ENCODE measurements at places on chromosomes 11 and 22.
A peak's percentile ranks its signal among the peaks of the same experiment; 100 is the strongest.

- DNase-seq: no peak
Observed at GRCh38 chr11:47506795-47507562, 46.0 kb downstream of the CELF1 start.

GRCh38 chr11:78192911-78193351, 4.2 kb downstream of the USP35 start:
- no peak for DNase-seq

DNA sequence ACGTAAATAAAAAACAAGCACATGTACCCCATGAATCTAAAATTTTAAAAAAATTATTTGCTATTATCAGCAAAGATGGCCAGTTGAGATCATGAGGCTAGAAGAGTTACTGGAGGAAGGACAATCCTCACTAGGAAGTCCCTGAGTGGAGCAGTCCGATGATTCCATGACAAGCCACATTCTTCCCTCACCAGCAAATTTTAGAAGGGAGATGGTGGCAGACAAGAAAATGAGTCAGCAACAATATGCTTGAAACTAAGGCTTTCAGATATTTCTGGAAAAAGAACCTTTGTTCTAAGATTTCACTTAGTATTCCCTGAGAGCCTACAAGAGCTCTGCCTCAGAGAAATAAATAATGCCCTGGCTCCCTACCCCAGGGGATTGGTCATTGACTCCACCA, 34.9 kb downstream of the P4HA3 start:
- no peak for DNase-seq

- no peak for DNase-seq
Observed at GRCh38 chr11:78256962-78257361, 68.2 kb downstream of the USP35 start.

DNA sequence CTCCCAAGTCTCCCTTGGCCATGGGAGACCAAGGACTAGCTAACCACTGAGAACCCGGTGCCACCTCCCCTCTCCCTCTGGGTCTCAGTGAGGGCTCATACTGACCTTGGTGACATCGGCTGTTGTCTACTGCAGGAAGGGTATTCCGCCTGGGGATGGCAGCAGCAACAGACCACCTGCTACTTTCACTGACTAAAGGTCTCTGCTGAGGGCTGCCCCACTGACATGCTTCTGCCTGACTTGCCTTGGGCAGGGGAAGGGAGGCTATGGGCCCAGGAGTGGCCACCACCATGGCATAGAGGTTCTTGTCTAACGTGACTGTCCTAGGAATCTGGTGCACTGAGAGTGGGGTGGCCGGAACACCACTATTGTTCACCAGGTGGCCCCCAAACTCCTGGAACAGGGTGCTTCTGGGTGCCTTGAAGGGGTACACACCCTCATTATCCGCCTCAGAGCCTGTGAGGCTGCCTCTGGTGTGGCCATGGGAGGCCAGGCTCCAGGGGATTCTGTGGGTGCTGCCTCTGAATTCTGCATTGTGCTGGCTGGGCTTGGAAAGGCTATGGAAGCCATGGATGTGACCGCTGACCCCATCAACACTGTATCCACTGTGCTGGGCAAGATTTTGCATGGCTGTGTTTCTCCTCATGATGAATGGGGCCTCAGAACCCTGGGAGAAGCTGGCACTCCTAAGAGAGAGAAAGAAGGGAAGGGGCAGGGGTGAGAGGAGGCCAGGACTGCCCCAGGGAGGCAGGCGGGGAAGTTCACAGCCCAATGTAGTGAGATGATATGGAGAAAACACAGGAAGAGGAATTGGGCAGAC, 38.3 kb downstream of the GAB4 start:
- DNase-seq: no peak

- no peak for DNase-seq
Observed at GRCh38 chr22:17906978-17907747, 117.2 kb downstream of the MICAL3 start.

DNA sequence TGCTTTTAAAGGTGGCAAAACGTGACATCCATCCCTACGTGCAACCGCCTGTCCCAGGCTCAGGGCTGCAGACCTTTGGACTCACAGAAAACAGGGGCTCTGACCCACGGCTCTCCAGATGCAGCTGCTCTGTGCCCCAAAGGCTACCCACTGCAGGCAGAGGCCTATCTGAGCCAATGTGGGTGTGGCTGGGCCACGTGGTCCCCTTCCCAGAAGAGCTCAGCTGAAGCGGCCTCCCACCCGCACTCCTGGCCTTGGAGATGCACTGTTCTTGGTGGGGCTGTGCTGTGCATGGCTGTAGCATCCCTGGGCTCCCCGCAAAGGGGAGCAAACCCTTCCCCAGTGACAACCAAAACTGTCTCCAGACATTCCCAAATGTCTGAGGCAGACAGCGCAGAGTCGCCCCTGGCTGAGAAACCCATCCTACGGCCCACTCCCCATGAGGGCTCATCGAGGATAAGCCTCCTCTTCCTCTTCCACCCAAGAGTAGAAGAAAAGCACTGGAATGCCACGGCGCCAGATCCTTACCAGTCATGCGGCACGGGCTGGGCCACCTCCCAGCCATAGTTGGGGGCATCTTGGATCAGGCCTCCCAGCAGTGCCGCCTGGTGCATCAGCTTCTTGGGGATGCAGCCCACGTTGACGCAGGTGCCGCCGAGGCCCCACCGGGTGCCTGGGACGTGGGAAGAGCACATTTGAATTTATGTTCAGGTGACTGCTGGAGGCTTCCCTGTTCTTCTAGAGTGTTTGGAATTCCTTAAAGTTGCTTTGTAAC, 23.1 kb upstream of the COMT start:
- DNase-seq: no peak

DNA sequence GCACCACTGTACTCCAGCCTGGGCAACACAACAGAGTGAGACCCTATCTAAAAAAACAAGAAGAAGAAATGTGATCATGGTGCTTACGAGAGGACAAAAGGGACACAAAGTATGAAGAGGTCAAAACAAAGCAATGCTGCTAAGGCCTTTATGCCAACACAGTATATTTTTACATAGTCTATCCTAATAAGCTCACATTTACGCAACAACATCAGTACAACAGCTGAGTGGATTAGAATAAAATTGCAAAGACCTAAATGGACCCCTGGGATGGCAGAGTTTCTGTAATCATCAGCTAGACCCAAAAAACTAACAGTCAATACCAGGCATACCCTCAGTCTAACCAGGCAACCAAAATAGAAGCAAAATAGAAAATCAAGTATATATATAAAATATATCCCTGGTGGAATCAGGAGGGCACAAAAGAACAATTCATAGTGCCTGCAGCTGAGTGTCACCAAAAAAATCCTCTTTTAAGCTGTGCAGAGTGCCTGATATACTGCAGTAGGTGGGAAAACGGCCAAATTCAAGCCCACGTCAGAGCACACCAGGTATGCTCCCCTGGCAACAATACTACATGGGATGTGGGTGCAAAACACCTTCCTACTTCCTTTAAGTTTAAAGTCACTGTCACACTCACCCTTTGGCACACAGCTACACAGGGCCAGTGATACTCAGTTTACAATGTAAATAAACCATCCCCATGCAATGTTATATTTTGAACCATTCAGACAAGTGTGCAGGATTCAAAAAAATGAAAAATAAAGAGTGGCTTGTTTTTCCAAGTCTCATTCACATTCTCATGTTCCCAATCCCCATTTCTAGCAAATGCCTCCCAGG, 57.8 kb downstream of the RBFOX2 start:
- DNase-seq: no peak

DNA sequence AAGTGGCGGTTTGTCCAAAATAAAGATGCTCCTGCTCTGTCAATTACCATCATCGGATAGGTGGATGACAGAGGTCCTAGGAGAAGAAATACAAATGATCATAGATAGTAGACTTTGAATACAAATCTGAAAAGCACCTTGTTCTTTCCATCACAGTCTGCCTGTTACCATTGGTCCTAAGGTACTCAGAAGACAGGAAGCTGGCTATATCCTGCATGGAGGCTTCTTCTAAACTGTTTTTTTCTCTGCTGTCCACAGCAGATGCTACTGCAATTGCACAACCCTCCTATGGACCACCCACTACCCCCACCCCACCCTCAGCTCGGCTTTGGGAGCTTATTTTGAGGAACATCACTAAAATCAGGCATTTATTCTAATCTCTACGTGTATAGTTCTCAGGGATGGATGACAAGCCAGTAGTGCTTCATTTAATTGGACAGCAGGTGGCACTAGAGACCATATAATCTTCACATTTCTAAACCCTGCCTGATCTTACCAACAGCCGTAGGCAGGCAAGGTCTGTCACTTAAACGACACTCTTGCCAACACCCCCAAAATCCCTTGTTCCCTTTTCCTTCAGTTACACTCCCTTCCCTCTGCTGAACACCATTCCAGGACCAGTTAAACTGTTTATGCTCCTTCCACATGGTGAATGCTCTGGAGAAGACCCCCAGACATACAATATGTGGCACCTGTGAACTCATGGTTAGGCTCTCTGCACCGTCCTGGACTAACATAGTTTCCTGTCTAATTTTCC, 6.6 kb upstream of the PTS start:
- DNase-seq: peak; percentile 22

GRCh38 chr11:44366741-44367140, 56.8 kb upstream of the ALX4 start:
- no peak for DNase-seq

DNA sequence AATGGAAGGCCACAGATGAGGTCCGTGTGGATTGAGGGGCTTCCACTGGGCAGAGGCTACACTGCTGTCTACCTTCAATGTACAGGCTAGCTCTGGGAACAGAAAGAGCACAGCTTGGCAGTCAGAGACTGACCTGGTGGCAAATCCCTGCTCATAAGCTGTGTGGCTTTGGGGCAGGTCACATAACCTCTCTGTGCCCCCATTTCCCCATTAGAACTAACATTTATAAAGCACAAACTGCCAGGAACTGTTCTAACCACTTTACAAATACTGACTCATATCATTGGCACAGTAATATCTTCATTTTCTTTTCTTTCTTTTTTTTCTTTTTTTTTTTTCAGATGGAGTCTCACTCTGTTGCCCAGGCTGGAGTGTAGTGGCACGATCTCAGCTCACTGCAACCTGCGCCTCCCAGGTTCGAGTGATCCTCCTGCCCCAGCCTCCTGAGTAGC, 3.1 kb downstream of the FOSL1 start:
- DNase-seq: no peak

DNA sequence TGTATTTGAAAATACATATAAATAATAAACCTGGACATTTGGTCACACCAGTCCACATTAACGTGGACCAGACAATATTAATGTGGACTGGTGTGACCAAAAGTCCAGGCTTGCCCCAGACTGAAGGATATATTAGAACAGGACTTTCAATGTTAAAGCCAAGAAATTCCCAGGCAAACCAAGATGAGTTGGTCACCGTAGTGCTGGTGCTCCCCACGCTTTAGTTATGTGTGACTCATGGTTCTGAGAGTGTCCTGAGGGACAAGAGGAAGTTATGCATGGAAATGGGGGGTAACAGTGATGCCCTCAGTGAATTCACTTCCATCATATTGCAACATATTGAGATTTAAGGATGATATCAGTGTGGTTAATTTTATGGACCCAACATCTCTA, 31.4 kb downstream of the POU2AF1 start:
- DNase-seq: no peak

DNA sequence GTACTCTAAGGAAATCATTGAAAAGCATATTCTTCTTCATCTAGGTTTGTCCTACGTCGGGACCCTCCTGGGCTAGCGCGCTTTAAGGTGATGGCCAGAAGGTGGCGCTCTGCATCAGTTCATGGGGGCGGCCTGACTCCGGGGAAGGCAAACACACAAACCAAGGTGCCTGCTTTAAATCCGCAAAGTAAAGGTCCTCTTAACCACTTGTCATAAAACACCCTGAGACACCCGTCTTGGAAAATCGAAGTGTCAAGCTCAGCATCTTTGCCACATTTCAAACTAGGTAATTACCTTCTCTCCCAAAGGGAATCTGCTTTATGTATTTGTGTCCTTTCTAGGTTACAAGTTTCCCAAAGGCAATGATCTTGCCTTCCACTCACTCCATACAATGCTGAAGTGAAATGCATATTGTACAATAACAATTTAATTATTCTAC, 33.9 kb downstream of the LMO2 start:
- peak; percentile 66 for DNase-seq

- no peak for DNase-seq
Observed at GRCh38 chr22:29810216-29810615, 27.9 kb downstream of the ASCC2 start.

DNA sequence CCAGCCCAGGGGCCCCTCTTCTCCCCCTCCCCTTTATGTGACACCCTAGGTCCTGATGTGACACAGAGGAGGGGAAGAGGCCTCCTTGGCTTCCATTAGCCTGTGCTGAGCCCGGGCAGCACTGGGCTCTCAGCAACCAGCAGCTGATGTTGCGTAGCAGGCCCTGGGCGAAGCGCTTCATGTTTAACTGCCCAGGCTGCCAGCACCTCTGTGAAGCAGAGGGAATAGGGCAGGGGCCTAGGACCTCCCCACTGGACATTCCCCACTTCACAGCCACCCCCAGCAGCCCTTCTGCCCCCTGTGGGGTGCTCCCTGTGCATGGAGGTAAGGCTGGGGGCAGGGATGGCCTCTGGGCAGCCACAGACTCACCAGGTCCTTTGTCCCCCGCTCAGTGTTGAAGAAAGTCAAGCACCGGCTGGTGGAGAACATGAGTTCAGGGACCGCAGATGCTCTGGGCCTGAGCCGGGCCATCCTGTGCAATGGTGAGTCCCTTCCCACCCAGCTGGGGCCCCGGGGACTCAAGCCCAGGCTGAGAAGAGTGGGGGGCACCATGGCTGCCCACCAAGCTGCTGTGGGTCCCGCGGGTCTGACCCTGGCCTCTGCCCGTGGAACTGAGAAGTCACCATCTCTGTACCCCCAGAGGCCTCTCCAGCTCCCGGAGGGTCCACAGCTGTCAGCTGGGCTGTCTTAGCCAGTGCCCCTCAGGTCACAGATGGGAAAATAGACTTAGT, 11.6 kb downstream of the PICK1 start:
- DNase-seq: no peak

GRCh38 chr11:125435461-125436238, 60.4 kb downstream of the FEZ1 start:
- no peak for DNase-seq

GRCh38 chr22:35154937-35155387, 89.0 kb downstream of the ISX start:
- no peak for DNase-seq

GRCh38 chr11:294780-295179, 4.5 kb downstream of the IFITM5 start:
- DNase-seq: no peak

- DNase-seq: no peak
Observed at GRCh38 chr11:10539339-10539738, 1.6 kb downstream of the RNF141 start.

DNA sequence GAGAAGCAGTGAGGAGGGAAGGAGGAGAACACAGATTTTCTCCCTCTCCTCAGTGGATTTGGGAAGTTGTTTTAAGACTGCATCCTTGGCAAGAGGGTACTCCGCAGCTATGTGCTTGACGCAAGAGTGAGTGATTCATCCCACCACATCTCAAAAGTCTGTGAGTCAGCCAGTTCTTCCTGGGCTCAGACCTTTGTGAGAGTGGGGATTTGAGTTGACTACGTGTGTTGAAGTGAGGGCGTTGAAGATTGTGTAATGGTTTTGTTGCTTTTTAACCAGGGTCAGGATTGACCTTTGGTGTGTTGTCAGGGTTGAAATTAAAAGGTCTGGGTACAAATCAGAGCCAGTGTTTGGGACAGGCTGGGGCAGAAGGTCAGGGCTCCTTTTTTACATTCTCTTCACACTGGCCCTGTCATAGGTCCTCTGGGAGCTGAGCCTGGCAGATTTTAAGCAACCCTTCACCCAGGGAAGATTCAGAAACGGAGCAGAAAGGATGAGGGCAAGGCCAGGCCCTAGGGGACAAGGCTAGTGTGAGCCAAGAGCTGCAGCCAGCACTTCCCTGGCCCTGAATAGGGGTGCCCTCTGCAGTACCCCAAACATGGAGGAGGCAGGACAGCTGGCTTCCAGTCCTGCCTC, 4.2 kb upstream of the C11orf86 start:
- no peak for DNase-seq

GRCh38 chr11:10809373-10810160, 841 bp upstream of the EIF4G2 start:
- DNase-seq: peak; percentile 22
